ENCODE measurements at places on chromosomes 16 and 17.

- no peak for DNase-seq
These were observed 34.4 kb upstream of the SLC5A10 start for GRCh38 chr17:18917506-18918032.

DNA sequence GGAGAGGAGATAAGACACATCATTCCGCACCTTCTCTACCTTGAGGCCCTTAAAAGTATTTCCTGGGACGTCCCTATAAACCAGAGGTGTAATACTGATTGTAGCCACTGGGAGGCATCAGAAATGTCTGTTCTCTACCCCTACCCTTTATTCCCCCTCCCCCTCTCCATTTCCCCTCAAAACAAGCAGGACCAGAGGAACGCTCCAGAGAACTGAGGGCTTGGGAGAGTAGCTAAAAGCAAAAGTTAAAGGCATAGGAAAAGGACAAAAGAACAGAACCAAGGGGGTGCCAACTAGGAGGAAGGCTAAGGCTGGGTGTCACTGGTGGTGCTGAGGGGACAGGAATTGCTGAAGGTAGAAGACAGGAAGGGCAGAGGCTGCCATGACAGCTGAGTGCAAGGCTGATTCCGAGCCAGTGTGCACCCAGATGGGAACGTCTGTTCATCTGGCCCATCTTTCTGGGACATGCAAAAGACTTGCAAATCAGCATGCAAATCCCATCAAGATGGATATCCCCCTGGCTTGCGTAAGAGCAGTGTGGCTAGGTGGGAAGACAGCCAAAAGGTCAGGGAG is 6.7 kb downstream of the CAMTA2 start:
- peak; percentile 65 for DNase-seq

DNA sequence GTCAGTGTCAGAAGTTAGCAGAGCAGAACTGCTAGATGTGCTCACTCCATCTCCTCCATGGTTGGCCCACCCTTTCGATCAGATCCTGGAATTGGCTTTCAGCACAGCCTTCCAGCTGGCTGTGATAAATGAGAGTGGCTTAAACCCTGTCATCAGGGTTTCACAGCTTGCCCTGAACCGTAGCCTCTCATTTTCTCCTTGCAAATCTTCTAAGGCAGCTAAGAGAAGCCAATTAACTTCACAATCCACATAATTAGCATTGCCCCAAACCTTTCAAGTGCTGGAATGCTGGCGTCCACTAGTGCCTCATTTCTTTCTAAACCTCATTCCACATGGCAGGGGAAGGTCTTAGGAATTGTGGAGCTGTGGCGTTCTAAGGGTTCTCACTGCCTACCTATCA is 21.7 kb downstream of the MILR1 start:
- DNase-seq: no peak

- peak; percentile 95 for DNase-seq
These were observed 13.2 kb upstream of the KLHDC4 start for GRCh38 chr16:87778830-87779579.

- DNase-seq: no peak
These were observed 131.2 kb downstream of the HS3ST3B1 start for GRCh38 chr17:14432079-14432478.

DNA sequence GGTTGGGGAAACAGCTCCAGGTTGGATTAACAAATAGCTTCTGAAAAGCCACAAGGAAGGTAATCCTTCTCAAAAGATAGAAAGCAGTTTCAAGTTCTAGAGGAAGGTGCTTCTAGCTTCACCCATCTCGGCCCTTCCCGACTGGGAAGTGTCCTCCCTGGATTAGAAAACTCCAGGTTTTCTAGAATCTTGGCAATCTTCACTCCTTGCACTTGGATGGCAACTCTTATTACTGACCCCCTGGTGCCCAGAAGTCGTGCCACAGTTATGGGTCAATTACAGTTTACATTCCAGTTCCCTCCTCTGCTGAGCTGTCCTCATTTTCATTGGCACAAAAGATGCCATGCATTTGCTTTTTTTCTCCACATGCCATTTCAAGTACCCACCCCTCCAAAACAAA is 65.6 kb downstream of the SMG6 start:
- no peak for DNase-seq
